ENCODE measurements at places on chromosomes 11 and 22.

DNA sequence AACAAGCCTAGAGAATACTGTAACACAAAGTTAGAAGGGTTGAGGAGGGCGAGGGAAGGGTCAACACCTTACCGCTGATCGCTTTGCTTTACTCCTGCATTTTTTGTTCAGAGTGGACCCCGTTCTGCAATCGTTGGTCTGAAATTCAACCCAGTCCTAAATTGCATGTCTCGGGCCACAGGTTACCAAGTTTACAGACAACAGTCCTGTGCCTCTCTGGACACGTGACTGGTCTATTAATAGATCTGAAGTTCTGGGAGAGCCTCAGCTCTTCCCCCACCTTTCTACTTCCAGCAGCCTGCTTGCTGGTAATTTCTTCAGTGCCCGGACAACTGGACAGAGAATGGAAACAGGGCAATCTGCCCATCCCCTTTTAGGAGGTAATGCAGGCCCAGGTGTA lies 74.2 kb downstream of the STIM1 start:
- DNase-seq, result no peak

- no peak for DNase-seq
These were observed 42.9 kb upstream of the GAB2 start for GRCh38 chr11:78460471-78460870.

DNA sequence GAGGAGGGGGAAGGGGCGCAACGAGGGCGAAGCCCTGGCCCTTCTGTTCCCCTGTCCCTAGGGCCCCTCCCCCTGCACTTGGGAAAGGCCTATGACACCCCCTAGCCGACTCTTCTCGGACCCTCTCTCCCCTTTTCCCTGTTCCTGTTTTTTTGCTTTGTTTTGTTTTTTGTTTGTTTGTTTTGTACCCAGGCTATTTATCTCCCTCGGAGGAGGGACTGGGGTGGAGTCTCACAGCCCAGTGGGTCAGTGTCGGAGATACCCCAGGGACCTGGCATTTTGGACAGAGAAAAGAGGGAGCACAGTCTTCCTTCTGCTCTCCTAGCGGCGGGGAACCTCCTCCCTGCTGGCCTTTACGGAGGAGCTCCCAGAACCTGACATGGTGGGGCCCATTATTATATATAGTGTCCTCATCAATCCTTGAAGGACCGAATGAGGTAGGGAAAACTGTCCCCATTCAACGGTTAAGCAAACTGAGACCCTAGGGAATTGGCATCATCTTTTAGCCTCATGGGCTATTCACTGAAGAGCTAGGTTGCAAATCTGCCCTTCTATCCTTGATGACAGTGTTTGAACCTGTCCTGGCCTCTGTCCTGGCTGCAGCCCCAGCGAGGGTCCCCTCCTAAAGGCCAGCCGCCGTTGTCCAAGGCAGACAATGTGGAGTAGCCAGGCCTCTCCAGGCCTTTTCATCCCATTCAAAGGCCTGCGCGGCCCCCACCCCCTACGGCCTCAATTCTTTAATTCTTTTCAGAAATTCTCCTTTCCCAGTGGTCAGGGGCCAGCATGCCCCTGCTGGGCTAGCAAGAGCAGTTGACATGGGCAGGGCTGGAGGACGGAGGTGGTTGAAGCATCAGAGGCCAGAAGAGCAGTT lies 911 bp downstream of the EMID1 start:
- no peak for DNase-seq

DNA sequence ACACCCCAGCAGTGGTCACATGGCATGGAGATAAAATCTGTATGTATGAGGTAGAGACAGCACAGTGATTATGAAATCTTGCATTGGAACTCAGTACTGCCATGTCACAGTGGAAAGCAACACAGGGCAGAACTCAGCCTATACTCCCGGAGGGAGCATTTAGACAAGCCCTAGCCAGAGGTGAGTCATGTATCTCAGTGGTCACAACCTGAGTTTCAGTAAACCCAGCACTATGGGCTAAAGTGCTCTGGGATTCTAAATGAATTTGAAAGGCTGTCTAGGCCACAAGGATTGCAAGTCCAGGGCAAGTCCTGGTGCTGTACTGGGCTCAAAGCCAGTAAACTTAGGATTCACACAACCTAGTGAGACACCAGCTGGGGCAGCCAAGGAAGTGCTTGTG lies 1717.1 kb upstream of the RAG2 start:
- DNase-seq, result no peak

DNA sequence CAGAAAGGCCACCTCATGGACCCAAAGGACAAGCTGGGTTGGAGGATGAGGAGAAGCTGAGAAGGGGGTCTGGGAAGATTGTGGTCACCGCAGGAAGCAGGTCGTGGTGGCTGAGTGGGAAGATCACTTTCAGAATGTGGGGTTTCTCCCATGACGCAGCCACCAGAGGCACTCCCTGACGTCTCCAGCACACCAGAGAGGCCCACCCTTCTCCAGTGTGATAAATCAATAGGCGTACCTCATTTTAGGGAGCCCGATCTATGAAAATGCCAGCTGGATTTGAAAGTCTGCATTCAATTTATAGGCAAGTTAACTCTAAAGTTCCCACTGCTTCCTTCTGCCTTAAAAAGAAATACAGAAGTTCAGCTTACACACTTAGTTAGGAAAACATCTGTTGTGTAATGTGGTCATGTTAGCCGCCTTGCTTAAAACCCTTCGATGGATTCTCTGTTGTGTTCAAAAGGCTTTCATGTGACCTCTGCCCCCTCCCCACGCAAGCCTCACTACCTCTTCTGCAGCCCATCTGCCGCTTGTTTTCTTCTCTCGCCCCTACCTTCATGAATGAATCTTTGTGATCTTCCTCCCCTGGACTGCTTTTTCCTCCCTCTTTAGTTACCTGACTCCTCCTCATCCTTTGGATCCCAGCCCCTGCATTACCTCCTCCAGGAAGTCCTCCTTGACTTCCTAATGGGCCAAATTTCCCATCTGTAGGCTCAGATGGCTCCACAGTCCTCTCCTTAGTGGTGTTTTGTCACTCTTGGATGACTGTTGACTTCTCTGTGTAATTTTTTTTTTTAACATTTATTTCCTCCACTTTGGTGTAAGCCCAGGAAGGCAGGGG lies 10.7 kb downstream of the TSPAN18 start:
- DNase-seq, result no peak

GRCh38 chr11:22685111-22685510 lies 18.7 kb downstream of the GAS2 start:
- no peak for DNase-seq

- no peak for DNase-seq
These were observed 94.0 kb downstream of the RCN1 start for GRCh38 chr11:32184723-32185376.

- no peak for DNase-seq
These were observed 6.1 kb downstream of the CLDN5 start for GRCh38 chr22:19517919-19518611.

- no peak for DNase-seq
These were observed 289.6 kb upstream of the B3GAT1 start for GRCh38 chr11:134701564-134702165.

GRCh38 chr11:32852207-32852606 lies 22.5 kb downstream of the PRRG4 start:
- no peak for DNase-seq
